Kidney (tissue), 22 donors: ENCODE measurements at places on chromosomes 7 and 10. TPM values are rescaled to one million over a fixed set of nuclear protein-coding genes. Genes with fewer than 3 reads are reported as not detected.

- DNase-seq: no peak
Observed at GRCh38 chr10:14349081-14349480, 18.4 kb upstream of the FRMD4A start.

GRCh38 chr10:22443175-22443901, 98.0 kb downstream of the SPAG6 start:
- DNase-seq: no peak

DNA sequence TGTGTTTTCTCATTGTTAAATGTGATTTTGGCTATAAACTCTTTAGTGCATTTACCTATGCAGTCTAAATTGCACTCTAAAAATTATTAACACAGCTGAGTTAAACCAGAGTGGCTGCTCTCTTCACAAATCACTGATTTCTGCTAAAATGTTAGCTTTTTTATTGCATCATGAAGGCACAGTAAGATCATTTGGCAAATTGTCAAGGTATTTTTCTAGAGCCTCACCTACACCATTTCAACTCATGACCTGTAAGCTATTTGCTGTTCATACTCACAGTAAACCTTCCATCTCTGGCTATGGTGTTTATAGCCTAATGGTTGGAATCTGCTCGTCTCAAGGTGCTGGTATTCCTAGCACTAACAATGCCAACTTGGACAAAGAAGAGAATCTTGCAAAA, 25.7 kb downstream of the NDUFB2 start:
- DNase-seq: peak; percentile 35

Gene ADAM12
- polyA plus RNA-seq: 0.26 TPM

GRCh38 chr7:22192801-22193200, 164.2 kb downstream of the RAPGEF5 start:
- no peak for DNase-seq

GRCh38 chr10:91743465-91743864, 54.8 kb upstream of the TNKS2 start:
- no peak for DNase-seq

GRCh38 chr7:131302876-131303707, 24.6 kb upstream of the MKLN1 start:
- no peak for DNase-seq

- no peak for DNase-seq
Observed at GRCh38 chr7:122626785-122627184, 72.1 kb downstream of the RNF133 start.

DNA sequence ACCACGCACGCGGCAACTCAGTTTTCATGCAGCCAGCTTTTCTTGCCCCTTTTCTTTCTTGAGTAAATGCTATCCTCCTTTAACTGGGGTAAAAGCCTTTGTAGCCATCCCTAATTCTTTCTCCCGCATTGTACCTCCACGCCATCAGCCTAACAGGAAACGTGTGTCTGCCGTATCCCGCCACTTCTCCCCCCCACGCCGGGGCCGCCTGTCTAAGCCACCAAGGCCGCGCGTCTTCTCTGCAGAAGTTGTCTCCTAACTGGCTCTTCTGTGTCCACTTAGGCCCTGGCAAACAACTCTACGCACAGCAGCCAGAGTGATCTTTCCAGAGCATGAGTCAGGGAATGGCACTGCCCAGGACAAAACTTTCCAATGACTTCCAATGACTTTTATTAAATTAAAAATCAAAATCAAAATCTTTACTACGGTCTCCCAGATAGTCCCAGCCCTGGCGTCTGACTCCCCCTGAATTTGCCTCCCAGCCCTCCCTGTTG, 74.6 kb downstream of the XRCC2 start:
- DNase-seq: no peak

- DNase-seq: no peak
Observed at GRCh38 chr7:19290968-19291367, 145.7 kb upstream of the FERD3L start.

GRCh38 chr10:101085846-101086245, 24.1 kb downstream of the KAZALD1 start:
- no peak for DNase-seq

DNA sequence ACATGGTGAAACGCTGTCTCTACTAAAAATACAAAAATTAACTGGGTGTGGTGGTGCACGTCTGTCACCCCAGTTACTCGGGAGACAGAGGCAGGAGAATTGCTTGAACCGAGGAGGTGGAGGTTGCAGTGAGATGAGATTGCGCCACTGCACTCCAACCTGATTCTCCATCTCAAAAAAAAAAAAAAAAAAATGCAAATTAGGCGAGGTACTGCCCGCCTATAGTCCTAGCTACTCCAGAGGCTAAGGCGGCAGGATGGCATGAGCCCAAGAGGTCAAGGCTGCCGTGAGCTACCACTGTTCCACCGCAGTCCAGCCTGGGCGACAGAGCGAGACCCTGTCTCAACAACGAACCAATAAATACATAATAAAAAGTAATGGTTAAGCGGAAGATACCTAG, 1.1 kb upstream of the EIF4H start:
- DNase-seq: peak; percentile 31

DNA sequence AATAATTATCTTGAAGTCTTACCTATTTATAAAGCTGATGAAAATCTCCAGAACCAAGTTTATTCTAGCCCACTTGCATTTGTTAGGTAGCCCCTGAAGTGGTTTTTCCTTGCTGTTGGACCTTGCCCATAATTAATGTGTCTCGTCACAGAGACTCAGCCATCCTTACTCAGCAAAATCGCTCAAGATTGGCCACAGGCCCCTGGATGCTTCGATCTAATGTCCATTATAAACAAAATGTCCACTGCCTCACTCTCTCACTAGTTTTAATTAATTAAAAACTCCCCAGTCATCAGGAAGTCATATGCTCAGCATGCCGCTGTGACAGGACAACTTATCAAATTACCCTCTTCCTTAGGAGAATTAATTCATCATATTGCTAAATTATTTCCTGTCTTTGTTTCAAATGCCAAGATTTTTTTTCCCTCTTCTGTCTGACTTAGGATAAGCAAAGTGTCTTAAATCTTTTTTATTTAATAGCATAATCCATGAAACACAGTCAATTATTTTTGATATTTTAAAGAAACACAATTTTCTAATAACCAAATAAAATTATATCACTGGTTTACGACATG, 126.8 kb upstream of the PCLO start:
- DNase-seq: no peak

GRCh38 chr7:41027428-41028115, 675.3 kb downstream of the INHBA start:
- DNase-seq: no peak

- DNase-seq: no peak
Observed at GRCh38 chr7:28609608-28610007, 197.3 kb downstream of the CREB5 start.

DNA sequence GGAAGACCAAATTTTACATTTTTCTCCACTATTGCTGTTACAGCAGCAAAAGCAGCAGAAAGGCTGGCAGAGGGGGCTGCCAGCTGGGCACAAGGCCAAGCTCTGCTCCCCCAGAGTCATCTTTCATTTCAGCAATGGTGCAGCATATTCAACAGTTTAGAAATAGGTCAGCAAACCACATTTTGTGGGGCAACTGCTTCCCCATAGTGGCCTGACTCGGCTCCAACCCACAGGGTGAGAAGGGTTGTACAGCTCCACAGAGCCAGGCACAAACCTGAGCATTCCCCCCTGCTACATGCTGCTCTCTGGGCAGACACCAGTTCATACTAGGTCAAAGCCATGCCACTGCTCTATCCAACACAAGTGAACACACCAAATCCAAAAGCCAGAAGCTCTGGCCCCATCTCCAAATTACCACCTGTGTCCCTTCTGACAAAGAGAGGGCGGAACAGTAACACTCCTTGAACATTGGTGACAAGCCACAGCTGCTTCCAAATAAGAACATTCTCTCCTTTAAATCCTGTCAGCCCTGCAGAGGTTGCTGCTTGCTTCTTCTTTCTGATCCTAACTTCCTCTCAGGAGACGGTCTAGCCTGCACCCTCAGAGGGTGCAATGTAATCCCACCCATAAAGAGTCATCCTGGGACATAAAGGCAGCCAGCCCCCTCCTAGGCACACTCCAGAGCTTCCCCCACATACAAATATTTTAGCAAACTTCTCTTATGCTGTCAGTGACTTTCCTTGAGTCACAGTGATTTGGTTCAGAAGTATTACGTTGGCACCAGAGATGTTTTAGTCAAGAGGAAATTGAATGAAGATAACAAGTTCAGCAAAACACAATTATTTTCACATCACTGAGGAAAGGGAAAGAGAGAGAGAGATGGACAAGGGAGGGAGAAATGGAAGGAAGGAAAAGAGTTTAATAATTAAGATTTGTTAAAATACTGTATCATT, 39.0 kb upstream of the SLIT1 start:
- no peak for DNase-seq

DNA sequence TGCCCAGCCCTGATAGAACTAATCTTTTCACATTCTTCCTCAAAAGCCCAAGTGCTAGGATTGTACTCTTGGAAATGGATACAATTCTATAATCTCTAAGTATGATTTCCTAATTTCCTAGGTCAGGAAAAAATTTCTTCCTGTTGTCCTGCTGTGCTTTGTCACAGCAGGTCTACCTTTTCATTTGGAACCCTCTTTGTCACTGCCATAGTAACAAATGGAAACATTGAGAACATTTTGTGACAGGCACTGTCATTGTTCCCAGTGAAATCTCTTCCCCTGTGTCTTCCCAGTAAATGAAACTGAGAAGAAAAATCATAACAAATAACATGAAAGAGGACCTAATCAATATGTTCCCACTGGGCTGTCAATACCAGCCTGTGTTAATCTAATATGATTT, 150.9 kb upstream of the KAT6B start:
- DNase-seq: no peak
